Neural crest cell (in vitro differentiated cells): ENCODE measurements at places on chromosomes 3 and 15. TPM values are rescaled to one million over a fixed set of nuclear protein-coding genes. Genes with fewer than 3 reads are reported as not detected.

GRCh38 chr3:185084901-185085300 is 68.0 kb downstream of the C3orf70 start:
- DNase-seq = no peak

The THBS1 gene
- total RNA-seq = 17.3 and 20.7 TPM in 2 replicates

The PPP1R14D gene
- not detected in 2 replicates for total RNA-seq

GRCh38 chr15:98596885-98597392 is 51.4 kb upstream of the IGF1R start:
- no peak for DNase-seq

- no peak for DNase-seq
These were observed 64.4 kb downstream of the FRMD4B start for GRCh38 chr3:69321301-69322157.

DNA sequence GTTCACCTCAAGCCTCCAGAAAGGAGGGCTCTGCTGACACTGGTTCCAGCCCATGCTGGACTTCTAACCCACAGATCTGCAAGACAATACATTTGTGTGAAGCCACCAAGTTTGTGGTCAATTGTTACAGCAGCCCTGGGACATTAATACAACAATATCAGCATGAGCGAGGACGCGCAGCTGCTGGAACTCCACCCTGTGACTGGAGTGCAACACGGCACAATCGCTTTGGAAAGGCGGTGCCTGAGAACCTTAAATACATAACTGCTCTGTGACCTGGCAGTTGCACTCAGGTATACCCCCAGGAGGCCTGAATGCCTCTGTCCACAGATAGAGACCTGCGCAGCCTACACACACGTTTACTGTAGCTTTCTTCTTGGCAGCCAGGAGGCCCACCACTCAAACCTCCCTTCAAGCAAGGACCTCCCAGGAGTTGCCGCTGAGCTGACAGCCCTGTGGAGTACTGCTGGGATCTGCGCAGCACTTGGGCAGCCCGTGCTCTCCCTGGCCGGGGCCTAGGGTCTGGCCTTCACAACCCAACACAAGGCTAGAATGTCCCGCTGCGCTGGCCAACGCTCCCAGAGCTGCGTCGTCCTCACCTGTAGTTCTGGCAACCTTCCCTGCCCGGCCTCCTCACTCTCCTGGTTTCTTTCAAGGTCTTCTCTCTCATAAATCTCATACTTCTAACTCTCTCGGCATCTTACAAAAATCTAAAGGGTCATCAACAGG is 8.3 kb downstream of the MRPS25 start:
- no peak for DNase-seq

The DLEC1 gene
- 1.1 and 1.3 TPM in 2 replicates for total RNA-seq
